ENCODE measurements at places on chromosomes 7 and 10. TPM values are rescaled to one million over a fixed set of nuclear protein-coding genes. Genes with fewer than 3 reads are reported as not detected.
A peak's percentile ranks its signal among the peaks of the same experiment; 100 is the strongest.

Gene ZCWPW1
- total RNA-seq: 5.7 TPM

Gene NUDT13
- total RNA-seq: 0.50 TPM

Gene MEOX2
- not detected for total RNA-seq

Gene AGBL3
- 2.8 TPM for total RNA-seq

- no peak for DNase-seq
Observed at GRCh38 chr7:140404565-140405065, 757 bp downstream of the RAB19 start.

GRCh38 chr7:41641665-41642014 is 61.2 kb downstream of the INHBA start:
- DNase-seq: no peak

GRCh38 chr7:37448011-37448635 is 541 bp downstream of the ELMO1 start:
- no peak for DNase-seq

DNA sequence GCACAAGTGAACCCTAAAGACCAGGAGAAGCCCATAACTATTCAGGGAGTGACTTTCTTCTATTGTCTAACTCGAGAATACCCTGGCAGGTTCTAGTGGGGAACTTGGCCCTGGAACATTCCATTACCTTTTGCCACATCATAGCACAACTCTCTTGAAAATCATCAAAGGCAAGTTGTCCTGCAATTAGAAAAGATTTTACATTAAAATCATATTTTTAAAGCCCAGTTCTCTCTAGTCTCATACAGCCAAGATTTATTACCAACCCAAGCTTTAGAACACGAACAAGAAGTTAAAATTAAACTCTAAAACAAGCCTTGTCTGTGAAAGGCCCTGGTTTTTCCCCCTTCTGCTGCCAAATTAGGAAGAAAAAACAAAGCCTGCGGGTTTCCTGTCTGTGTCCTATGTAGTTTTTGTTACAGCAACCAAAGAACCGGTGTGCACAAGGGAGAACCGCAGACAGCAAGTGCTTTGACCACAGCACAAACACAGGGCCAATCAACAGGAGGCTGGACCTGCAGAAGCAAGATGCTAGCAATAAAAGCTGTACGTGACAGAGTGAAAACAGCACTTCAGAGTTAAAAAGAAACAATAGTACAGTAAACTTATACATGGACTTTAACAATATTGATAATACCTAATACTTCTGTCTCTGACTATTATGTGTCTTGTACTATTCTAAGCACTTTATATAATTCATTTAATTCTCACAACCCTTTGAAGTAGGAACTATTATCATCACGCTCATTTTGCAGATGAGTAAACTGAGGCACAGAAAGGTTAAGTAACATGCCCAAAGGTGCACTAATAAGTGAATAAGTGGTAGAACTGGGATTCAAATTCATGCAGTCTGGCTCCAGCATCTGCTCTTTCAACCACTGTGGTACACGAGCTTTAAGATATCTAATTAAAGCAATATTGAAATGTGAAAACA is 65.8 kb downstream of the STK17A start:
- peak; percentile 78 for DNase-seq

DNA sequence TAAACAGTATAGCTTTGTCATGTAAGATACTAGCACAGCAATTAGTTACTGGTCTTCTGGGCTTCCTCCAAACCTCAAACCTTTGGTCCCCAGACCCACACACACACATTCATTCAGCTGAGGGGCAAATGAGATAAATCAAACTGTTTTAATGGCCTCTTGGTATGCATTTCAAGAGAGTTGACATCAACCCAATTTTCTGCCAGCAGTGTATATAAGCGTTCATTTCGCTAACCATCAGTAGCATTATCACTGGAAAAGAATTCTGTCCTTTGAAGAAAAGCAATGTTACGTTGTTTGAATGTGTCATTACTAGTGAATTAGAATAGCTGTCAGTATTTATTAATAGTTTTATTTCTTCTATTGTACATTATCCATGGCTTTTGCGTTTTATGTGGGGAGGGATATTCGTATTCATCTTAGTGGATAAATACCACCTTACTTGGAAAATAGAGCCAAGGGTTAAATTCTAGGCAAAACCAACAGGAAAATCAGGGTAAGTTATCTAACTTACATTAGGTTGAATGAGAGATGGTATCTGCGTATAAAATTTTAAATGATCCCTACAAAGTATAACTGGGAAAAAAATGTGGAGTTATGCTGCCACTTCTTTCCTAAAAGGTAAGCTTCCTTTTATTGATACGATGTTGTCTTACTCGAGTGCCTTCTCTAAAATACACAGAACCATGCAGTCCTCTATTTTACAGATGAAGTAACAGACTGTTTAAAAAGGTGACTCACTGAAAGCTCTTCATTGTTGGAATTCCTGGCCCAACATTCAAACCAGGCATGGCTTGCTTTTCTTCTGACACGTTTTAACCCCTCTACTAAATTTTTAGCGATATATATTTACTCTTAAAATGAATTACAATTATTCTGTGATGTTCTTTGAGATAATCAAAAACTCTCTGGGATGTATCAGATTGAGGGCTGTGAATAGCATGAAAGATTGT is 2.0 kb upstream of the ZMYND11 start:
- DNase-seq: no peak

GRCh38 chr7:67423065-67423464 is 426.4 kb downstream of the TYW1 start:
- DNase-seq: no peak

DNA sequence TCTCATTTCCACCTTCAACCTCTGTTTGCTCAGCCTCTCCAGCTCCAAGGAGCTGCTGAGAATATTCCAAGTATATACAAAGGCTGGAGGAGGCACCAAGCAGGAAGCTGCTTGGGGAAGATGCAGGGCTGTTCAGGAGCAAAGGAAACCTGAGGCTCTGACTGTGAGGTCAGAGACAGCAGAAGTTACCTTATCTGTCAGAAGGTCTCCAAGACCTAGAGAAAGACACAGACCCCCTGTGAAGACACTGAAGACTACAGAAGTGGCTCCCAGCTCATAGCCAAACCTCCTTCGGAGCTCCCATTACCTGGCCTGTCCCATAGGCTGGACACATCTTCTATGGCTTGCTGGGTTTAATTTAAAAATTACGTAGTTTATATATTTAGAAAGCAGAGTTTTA is 53.2 kb downstream of the PKD1L1 start:
- DNase-seq: no peak

GRCh38 chr10:82468453-82468852 is 593.5 kb downstream of the NRG3 start:
- no peak for DNase-seq

DNA sequence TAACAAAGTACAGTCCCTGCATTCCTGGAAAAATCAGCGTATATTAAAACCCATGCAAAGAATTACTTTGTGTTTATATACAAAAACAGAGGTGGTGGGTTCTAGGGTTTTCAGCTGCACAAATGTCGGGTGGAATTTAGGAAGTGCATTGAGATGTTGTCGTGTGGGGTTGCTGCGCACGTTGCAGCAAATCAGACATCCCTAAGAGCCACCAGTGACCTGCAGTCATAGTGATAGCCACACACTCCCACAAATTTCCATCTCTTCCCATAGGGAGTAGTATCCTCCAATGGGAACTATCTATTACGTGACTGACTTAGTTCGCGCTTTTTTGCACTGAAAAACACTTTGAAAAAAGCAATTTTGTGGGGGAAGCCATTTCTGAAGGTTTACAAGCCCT is 375.2 kb upstream of the GALNT17 start:
- no peak for DNase-seq

GRCh38 chr10:94992811-94993210 is 54.4 kb downstream of the CYP2C9 start:
- no peak for DNase-seq

GRCh38 chr10:43076876-43077420 is at the start of gene RET:
Gene RET (plus strand): TSS chr10:43077069. CDS start chr10:43077259, 190 bp downstream.
- no peak for DNase-seq

DNA sequence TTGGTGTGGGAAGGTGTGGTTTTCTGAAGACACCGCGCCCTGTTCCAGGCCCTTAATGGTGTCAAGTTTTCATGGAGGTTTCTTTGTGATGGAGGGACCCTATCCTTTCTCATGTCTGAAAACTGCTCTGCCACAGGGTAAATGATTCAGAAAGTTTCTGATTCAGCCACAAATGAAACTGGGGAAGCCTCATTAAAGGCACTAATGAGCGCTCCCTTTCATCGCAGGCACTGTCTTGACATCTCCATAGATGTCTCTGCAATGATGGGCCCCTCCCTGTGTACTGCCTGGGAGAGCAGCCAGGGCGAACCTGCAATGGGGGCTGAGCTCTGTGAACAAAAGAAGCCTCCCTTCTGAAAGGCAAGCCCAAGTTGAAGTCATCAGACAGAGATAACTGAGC is 355.3 kb downstream of the PRPF18 start:
- DNase-seq: no peak

DNA sequence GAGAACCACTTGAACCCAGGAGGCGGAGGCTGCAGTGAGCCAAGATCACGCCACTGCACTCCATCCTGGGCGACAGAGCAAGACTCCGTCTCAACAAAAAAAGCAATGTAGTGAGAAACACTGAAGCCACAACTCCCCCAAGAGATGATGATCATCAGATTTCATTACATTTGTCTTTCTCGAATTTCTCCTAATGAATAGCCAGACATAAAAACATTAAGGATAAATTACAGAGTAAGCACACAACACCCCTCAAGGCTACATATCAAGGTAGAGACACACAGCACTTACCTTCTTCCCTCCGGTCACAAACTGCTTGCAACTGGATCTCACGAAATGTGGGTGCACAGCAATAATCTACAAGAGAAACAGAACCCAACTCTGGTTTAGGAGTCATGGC is 91.5 kb downstream of the VPS41 start:
- DNase-seq: no peak

- no peak for DNase-seq
Observed at GRCh38 chr10:90204131-90204955, 503.0 kb downstream of the KIF20B start.
